ENCODE measurements at places on chromosomes 1 and 21.

DNA sequence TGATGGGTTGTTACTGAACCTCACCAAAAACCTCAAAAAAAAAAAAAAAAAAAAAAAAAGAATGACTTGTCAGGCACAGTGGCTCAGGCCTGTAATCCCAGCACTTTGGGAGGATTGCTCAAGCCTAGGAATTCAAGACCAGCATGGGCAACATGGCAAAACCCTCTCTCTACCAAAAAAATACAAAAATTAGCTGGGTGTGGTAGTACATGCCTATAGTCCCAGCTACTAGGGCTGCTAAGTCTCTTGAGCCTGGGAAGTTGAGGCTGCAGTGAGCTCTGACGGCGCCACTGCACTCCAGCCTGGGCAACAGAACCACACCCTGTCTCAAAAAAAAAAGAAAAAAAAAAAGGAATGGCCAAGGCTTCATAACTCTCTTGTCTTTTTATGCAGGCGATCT, 11.1 kb downstream of the CHAF1B start:
- DNase-seq = no peak

GRCh38 chr1:47663286-47663685, 225.4 kb downstream of the FOXD2 start:
- DNase-seq = no peak

DNA sequence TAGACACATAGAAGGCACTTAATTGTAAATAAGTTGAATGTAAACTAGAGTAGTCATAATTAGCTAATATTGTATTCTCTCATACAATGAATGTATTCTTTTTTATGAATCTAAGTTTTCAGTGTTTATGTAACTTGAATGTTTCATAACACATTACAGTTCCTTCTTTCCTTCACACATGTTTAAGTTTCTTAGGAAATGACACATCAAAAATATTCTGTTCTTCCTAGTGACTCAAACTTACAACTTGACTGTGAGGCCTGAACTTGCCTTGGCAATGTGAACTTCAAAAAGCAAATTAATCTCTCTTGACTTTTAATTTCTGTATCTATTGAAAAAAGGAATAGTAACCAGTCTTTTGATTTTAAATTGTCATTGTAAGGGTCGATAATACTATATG, 700.1 kb downstream of the KCNT2 start:
- no peak for DNase-seq

DNA sequence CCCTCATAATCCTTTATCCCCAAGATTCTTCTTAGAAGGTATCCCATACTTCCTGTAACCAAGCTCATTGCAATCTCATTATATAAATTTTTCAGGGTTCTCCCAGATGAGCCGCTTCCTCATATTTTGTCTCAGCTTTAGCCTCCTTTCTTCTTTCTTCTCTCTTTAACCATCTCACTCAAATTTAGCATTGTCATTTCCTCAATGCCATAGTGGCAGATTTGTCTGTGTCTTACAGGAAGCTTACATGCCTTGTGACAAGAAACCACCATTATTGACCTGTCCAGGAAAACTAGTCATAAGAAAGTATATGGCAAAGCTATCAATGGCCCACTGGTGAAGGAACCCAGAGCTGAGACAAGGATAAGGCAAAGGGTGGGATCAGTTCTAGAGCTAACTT, 6.0 kb upstream of the FCRL2 start:
- no peak for DNase-seq

GRCh38 chr1:196152975-196153374, 455.3 kb downstream of the KCNT2 start:
- DNase-seq = no peak

GRCh38 chr1:52919051-52919722, 2.4 kb downstream of the ECHDC2 start:
- no peak for DNase-seq

DNA sequence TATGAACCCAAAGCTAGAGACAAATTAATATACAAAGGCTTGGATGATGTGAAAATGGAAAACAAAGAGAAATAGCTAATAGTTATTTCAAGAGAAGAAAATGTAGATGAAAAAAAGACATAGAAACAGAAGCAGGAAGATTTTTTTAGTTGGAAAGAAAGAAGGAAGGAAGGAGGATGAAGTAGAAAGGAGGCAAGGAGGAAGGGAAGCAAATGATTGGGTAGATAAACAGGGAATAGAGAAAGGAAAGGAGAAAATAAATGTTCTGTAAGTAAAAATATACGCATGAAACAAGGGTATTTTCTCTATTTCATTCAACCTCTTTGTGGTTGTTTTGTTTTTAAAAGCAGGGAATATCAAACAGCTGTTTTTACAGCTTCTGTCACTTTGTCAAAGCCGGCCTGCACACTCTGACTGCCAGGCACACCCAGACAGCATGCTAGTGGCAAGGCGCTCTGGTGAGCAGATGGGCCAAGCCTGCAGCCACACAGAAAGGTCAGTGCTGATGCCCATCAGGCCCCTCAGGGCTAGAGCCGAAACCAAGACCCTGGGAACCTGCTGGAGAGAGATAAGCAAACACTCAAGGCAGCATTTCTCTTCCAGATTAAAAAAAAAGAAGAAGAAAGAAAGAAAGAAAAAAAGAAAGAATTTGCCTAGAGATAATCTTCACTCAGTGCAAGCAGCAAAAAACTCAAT, 72.9 kb upstream of the CTTNBP2NL start:
- DNase-seq = no peak

- DNase-seq = no peak
Measured at GRCh38 chr1:179785031-179785431, 41.9 kb downstream of the FAM163A start.

DNA sequence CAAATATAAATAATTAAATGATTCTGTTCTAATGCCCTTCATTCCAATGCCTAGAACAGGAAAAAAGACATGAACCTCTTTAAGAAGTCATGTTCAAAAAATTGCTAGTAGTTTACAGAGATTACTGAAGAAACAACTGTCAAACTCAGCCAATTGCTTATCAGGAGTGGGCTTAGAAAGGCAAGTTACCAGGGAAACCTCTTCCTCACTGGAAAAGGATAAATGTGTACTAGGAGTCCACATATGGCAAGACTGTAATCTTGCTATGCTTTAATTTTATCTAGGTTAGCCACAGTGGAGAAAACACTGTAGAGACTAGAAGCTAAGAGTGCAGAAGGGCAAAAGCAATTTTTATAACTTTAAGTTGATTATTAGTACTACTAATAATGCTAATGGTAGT, 42.1 kb upstream of the DEPDC1 start:
- no peak for DNase-seq

DNA sequence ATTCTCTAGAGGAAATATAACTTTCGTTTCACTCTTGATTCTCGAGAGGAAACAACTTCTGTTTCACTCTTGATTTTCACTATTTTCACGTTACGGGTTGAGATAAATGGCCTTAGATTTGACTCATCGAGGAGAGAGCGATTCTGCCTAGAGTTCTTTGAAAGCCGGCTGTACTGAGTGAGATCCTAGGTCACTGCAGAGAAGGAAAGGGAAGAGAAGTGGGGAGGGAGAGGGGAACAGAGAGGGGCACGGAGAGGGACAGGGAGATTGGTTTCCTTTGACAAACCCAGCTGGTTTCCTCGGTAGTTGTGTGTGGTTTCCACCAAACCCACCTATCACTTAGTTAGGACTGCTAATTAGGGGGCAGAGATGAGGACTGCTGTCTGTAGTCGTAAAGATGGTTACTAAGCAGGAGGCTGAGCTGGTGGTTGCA, 21.6 kb upstream of the GPR137B start:
- DNase-seq = no peak

- peak; percentile 52 for DNase-seq
Measured at GRCh38 chr1:218339267-218339831, 5.8 kb upstream of the TGFB2 start.

DNA sequence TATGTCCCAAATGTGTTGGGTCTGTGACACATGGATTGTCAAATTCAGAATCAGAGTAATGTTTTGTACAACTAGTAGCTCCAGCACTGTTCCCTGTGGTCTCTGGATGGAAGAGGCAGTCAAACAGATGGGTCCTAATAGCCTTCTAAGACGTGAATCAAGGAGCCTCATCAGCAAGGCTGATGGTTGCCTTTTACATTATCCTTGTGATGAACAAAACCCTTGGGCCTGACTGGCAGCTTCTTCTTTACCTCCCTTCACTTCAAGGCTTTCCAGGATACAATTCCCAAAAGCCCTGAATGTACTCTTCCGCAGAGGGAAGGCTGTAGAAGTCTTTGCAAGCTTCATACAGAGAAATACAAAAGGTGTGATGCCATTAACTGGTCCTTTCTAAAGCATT, 633.3 kb downstream of the USP25 start:
- DNase-seq = no peak

- DNase-seq = no peak
Measured at GRCh38 chr1:91854852-91855534, 31.0 kb downstream of the TGFBR3 start.

- no peak for DNase-seq
Measured at GRCh38 chr1:76759171-76759860, 108.0 kb upstream of the ST6GALNAC5 start.

- DNase-seq = no peak
Measured at GRCh38 chr21:22192766-22193165, 1194.6 kb downstream of the NCAM2 start.

- DNase-seq = no peak
Measured at GRCh38 chr21:15751546-15751945, 21.8 kb downstream of the USP25 start.

DNA sequence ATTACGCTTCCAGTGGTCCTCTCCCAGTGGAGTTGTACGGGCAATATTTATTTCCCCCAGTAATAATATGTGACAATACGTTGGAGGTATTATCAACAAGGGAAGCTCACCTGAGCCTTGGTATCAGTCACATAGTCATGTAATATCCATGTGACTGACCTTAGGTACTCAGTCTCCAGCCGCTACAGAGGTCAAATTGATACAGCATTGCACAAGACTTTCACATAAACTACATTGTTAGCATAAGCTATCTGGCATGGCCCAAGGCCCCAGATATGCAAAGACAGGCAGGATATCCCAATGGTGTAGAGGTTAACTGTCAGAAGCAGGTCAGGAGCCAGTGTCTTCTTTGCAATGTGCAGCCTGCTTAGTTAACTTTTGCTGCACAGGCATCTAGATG, 15.3 kb upstream of the CHIT1 start:
- DNase-seq = no peak

DNA sequence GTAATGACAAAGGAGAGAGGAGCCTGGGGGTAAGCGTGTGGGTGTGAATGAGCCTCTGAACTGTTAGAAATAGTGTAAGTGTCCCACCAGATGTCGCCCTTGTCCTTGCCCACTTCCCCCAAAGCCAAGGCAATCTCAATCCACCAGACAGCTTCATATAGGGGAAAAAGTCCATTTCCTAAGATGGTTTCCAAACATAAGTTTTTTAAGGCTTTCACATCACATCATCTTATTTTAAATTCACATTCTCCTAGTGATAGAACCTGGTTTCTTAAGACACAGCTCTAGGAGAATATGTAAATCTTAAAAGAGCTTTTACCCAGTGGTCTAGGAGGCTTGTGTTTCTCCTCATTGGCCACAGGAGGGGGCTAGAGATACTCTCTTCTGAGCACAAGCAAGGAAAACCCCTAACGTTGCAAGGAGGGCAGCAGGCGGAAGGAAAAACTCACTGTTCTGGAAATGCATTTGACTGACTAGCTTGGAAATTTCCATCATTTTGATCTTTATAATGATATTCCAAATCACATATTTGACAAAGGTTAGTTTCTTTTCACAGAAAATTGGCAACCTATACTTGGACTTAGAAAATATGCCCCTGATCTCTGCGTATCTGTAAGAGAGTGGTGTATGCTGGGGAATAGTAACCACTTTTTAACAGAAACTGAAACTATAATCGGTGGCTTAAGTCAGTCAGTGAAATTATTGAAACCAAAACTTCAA, 51.9 kb upstream of the LPAR3 start:
- DNase-seq = peak; percentile 91

DNA sequence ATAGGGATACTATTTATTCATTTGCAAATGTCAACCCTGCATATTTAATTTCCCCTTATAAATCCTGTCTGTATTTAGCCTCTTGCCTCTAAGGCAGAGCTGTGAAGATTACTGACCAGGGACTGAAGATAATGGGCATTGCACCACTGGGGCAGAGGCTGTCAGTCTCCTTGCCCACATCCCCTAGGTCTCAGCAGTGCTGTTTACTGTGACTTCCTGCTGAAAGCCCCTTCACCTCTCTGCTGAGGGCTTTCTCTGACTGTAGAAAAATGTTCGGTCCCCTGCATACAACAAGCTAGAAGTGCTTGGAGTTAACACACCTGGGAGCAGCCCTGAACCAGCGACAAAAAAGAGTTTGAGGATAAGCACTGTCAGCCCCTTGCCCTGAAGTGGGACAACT, 28.8 kb downstream of the SLC5A9 start:
- DNase-seq = no peak

- no peak for DNase-seq
Measured at GRCh38 chr1:58136387-58136786, 410.1 kb downstream of the OMA1 start.

GRCh38 chr1:114750780-114751179, 7.0 kb downstream of the CSDE1 start:
- DNase-seq = no peak

DNA sequence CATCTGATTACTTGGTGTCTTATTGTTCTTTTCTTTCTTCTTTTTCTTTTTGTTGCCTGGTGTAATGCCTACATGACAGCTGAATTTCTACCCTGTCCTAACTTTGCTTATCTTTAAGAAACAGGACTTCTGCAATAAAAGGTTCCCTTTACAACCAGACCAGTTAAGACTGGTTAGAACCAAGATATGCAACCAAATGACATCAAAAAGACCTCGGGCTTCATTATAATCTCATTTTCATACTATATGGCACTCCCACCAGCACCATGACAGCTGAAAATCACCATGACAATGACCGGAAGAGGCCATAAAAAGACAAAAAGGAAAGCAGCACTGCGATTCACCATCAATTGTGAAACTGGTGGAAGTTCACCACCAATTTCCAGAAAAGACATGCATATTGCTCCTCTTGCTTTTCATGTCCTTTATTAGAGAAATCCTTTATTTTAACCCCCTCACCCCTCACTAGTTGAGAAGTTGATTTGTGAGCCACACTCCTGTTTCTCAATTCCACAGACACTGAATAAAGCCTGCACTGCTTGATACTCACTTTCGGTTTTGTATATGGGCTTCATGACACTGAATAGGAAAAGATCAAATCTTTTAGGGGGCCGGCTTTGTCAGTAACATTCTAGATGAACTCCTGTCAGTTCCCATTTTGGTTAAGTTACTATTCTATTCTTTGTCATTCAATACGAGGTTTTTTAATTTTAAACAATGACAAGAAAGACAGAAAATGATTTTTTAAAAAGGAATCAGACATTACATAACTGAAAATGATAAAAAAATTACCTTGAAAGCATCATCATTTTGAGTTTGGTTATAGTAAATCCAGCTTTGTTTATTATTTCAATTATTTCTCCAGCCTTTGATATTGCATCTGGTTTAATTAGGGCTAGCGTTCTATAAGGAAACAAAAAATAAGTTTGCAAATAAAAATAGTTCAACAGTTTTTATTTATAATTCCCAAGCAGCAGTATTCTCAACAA, 58.1 kb downstream of the NME7 start:
- DNase-seq = no peak

GRCh38 chr1:24276791-24277190, 42.4 kb upstream of the GRHL3 start:
- DNase-seq = no peak

GRCh38 chr1:192539297-192540092, 36.1 kb upstream of the RGS1 start:
- peak; percentile 51 for DNase-seq

- DNase-seq = no peak
Measured at GRCh38 chr1:182568647-182569284, 20.3 kb downstream of the RNASEL start.
